M059J (cell line): ENCODE measurements at places on chromosomes 7 and 10. TPM values are rescaled to one million over a fixed set of nuclear protein-coding genes. Genes with fewer than 3 reads are reported as not detected.

- DNase-seq = no peak
Measured at GRCh38 chr7:114981323-114981722, 59.4 kb downstream of the MDFIC start.

The LIPM gene
- total RNA-seq = not detected in 2 replicates

The BTAF1 gene
- total RNA-seq = 11.2 and 16.6 TPM in 2 replicates

DNA sequence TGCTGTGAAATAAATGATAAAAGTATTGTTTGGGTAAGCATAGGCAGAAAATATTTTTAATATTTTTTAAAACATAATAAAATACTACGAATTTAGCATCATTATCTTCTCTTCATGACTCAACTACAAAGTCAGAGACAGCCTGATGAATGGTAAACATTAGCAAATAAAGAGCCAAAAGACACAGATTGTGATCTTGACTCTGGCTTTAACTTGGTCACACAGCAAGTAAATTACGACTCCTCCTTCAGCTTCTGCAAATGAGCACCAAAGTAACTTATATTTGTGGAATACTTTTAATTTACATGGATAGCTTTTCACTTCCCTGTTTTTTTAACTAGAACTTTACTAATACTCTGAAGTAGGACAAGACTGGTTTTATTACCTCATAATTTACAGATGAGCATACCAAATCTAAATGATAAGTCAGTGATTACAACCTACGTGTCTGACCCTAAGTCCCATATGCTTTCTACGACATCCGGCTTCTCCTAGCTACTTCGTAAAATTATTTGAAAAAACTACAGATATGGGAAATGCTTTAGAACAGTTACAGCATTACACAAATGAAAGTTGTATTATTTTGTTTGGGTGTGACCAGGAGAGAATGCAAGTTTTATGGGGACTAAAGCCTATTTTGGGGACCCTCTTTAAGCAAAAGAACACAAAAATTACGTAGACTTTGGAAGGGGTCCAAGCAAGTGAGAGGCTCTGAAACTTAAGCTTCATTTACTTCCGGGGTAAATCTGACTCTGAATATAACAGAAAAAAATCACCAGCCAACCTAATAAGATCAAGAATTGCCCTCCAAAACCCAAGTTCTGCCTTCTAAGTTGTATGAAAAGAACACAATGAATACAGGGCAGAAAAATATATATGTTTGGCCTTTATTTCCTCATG lies 133.8 kb downstream of the CPEB3 start:
- DNase-seq = no peak

GRCh38 chr7:137820677-137821420 lies 25.9 kb downstream of the DGKI start:
- DNase-seq = peak; percentile 15

DNA sequence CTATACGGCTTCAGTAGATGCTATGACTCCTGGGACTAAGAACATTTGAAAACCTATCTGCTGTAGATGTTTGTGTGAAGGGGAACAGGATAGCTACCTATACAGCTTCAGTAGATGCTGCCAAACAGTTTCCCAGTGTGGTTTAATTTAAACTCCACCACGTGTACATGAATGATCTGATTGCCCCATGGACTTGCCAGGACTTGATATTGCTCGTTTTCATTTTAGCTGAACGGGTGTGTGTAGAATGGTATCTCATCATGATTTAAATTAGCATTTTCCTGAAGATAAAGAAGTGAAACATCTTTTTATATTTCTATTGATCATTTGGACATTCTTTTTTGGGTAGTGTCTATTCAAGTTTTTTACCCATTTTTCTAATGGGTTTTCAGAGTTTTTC lies 77.8 kb upstream of the PIP4K2A start:
- no peak for DNase-seq

- DNase-seq = no peak
Measured at GRCh38 chr10:26621243-26621888, 76.1 kb upstream of the PDSS1 start.

GRCh38 chr10:36094096-36094495 lies 452.0 kb upstream of the FZD8 start:
- no peak for DNase-seq

DNA sequence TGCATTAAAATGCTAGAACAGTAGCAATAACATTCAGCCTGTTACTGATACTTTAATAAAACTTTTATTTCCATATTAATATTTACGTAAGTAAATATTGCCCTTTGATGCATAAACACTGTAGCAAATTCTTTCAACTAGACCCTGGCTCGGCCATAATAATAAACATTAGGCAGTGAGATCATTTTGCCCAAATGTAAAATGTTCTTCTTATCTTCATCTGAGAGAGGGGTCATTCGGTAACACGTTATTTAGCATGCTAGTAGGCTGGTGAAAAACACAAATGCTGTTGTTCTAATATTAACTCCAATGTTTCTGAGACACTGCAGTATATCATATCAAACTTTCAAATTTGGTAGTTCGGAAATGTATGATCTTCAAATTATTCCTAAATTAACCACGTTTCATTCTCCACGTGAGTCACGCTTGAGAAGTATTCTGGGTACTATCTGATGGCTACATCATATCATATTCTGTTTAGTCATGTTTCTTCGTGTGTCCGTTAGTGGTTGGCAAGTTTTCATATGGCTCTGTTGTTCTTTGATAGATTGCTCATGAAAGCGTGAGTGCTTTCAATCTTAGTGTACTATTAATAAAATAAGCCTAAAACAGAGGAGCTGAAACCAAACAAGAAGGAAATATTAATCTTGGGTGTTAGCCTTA lies 145.8 kb downstream of the NSUN6 start:
- DNase-seq = no peak

- DNase-seq = no peak
Measured at GRCh38 chr7:157278167-157278790, 58.5 kb upstream of the DNAJB6 start.

GRCh38 chr7:25823571-25823970 lies 328.4 kb upstream of the NFE2L3 start:
- DNase-seq = no peak

The LSM8 gene
- 77.6 and 104 TPM in 2 replicates for total RNA-seq

DNA sequence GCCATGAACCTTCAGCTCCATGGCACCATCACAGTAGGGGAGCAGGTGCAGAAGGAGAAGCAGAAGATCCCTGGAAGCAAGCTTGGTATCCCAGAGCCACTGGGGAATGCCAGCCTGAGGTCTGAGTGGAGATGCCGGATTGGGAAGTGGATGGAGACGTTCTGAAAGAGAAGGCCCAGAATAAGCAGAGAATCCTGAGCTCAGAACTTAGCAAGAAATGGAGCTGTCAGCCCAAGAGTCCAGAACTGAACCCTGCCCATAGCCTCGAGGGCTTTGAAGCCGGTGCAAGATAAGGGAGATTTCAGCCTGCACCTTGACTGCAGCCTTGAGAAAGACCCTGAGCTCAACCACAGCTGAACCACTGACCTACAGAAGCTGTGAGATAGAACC lies 13.9 kb upstream of the GDF10 start:
- DNase-seq = no peak

- no peak for DNase-seq
Measured at GRCh38 chr10:99975106-99975829, 34.5 kb downstream of the DNMBP start.

DNA sequence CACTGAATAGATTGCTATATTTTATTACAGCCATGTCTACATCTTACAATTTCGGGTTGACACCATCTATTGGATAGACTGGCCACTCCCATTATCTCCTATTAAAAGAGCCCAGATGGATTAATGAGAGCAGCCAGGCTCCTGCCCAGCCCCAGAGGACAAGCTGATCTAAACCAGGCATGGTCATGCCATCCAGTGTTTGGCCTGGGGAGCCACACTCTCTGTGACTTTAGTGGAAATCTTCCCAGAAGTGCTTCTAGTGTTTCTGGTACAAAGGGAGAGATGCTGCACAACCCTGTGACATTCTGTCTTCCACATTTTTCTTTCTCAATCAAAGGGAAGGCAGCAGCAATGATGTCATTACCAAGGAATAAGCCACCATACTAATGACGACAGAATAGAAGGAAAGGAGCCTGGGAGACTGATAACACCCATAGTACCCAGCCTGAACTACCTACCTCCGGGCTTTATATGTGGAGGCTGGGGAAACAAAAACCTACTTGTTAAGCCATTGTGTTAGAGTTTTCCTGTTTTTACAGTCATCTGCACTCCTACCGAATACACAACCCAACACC lies 5.0 kb downstream of the NEBL start:
- DNase-seq = no peak

The SPDYE1 gene
- not detected in 2 replicates for total RNA-seq

The LRIT1 gene
- total RNA-seq = not detected in 2 replicates

The ENKUR gene
- not detected in 2 replicates for total RNA-seq

DNA sequence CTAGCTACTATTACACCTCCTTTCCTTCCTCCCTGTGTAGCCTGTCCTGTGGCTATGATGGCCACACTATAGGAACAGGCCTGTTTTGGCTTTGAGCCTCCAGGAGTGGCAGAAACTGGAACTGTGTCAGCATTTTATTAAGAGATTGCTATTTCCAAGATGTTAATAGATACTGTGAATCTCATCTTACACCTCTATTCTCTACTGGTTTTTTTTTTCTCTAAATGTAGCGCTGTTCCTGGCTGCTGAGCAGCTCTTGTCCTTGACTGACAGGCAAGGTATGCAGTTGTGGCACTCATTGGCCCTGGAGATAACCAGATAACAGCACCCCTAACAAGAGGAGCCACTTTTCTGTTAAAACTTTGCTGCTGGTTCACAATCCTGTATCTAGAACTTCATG lies 119.5 kb downstream of the EXOC4 start:
- no peak for DNase-seq
